Dermis microvascular lymphatic vessel endothelial cell (primary cell): ENCODE measurements at places on chromosomes 6 and 20. TPM values are rescaled to one million over a fixed set of nuclear protein-coding genes. Genes with fewer than 3 reads are reported as not detected.
A peak's percentile ranks its signal among the peaks of the same experiment; 100 is the strongest.

GRCh38 chr6:157233156-157233555, 90.2 kb downstream of the TMEM242 start:
- no peak for DNase-seq

DNA sequence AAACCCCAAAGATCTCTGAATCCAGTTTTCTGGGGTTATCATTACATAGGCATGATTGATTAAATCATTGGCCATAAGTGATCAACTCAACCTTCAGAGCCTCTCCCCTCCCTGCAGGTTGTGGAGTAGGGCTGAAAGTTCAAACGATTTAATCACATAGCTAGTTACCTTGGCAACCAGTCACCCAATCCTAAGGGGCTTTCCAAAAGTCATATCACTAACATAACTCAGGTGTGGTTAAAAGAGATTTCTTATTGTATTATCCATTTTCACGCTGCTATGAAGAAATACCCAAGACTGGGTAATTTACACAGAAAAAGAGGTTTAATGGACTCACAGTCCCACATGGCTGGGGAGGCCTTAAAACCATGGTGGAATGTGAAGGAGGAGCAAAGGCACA, 935.1 kb upstream of the SLC35B3 start:
- no peak for DNase-seq

- DNase-seq = no peak
Observed at GRCh38 chr6:107554326-107554725, 64.4 kb downstream of the SOBP start.

GRCh38 chr6:15303920-15304291, 58.0 kb downstream of the JARID2 start:
- no peak for DNase-seq

DNA sequence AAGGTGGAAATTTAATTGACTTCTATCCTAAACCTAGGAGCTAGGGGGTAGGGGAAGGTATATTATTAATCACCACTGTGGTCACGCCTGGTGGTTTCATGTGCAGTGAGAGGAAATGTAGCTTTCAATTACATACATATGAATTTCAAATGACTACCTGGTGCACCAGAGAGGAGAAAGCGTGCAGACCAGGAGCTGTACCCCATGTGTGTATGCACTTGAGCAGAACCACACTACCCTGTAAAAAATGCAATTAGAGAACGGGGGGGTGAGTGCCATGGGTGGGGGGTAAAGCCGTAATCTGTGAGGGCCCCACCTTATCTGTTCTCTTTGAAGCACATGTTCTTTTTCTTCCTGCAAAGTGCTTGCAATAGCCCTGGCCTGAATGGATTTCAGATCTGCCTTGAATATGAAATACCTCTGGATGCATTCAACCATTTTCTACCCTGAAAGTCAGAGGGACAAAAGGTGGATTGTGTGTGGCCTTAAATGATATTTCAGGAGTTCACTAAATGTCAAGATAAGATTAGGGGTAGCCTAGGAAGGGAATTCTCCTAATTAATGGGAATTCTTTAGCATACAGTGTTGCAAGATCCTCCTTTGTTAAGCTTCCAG, 30.9 kb upstream of the EDN3 start:
- no peak for DNase-seq

- DNase-seq = no peak
Observed at GRCh38 chr20:40892642-40893041, 136.0 kb upstream of the TOP1 start.

DNA sequence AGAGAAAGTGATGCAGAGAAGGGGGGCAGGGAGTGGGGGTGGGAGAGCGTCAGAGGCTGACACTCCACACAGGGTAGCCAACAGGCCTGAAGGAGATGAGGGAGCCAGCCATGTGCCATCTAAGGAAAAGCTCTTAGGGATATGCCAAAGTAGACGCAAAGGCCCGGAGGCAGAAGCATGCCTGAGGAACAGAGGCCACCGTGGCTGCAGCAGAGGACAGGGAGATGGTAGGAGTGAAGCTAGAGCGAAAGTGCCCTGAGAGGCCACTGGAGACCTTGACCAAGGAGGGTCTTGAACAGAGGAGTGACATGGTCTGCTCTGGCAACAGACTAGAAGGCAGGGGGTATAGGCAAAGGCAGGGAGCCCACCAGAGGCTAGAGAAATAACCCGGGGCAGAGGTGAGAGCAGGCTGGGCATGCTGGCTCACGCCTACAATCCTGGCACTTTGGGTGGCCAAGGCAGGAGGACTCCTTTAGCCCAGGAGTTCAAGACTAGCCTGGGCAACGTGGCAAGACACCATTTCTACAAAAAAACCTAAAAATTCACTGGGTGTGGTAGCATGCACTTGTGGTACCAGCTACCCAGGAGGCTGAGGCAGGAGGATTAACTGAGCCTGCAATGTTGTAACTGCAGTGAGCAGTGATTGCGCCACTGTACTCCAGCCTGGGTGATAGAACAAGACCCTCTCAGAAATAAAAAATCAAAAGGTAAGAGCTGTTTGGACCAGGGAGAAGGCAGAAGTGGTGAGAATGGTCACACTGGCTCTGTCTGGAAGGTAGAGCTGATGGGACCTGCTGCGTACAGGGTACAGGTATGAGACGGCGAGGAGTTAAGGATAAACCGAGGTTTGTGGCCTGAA, 6.3 kb downstream of the RRBP1 start:
- no peak for DNase-seq

- DNase-seq = no peak
Observed at GRCh38 chr6:64672651-64673050, 1034.4 kb downstream of the EYS start.

DNA sequence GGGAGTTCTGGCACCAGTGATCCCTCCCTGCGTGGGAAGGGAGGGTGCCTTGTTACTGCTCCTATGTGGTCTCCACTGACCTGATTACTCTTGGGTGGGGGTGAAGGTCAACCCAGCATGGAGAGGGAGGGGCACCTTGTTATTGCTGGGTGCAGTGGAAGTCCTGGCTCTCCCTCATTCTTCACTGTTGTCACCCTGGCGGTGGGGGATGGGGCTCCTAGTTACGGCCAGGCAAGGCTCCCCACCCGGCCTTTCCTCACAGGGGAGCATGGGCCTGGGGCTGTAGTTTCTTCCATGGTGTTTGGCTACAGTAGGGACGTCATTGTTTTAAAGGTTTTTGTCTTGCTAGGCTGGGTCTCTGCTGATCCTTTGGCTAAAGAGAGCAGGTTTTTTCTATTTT, 40.8 kb downstream of the PACSIN1 start:
- DNase-seq = no peak

GRCh38 chr6:28725890-28726348, 197.9 kb downstream of the TRIM27 start:
- DNase-seq = no peak

DNA sequence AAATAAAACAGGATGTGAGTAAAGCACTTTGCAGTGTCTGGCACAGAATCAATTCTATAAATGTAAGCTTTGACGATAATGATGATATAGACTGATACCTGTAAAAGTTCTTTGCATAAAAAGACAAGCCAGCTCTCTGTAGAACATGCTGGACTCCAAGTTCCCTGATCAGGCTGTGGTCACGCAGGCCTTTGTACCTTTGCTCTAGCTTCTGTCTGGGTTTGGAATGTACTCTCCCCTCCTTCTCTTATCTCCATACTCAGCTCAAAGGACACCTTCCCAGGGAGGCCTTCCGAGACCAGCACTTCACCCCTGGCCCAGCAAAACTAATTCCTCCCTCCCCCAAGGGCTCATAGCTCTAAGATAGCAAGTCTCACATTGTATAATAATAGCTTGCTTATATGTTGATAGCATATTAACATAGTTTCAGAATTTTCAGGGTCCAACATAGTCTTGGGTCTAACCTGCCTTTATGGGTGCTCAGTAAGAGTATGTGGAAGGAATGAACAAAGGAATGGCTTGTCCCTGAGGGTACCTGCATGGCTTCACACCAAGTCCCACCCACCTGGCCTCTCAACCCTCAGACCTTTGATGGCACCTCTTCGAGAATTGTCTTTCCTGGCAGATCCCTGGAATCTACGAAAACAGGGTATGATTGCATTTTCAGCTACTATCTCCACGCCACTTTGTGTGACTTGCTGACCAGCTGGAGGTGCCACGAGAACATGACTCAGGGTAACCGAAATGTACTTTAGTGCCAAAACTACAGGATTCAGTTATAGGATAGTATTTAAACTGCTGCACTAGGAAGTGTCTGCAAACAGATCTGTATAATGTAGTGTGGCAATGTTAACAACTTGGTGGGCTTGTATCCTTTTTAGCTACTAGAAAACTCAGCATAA, 41.7 kb upstream of the PIM1 start:
- DNase-seq = peak; percentile 40

- DNase-seq = no peak
Observed at GRCh38 chr20:35363190-35363589, 48.6 kb downstream of the UQCC1 start.

DNA sequence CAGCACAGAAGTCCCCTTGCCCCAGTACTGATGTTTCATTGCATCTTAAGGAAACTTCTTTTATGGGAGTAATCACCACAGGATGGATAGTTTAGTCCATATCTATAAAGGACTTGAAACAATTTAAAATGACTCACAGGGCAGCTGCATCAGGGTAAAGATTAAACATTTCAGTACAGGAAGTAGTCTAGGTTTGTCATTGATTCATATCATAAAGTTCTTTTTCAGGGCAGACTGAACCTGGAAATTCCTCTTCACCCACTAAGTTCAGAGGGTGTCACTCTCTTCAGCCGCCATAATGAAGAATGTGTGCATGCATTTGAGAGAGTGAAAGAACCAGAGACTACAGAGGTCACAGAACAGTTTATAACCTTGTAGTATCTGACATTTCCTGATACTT, 296.3 kb upstream of the JAG1 start:
- no peak for DNase-seq

DNA sequence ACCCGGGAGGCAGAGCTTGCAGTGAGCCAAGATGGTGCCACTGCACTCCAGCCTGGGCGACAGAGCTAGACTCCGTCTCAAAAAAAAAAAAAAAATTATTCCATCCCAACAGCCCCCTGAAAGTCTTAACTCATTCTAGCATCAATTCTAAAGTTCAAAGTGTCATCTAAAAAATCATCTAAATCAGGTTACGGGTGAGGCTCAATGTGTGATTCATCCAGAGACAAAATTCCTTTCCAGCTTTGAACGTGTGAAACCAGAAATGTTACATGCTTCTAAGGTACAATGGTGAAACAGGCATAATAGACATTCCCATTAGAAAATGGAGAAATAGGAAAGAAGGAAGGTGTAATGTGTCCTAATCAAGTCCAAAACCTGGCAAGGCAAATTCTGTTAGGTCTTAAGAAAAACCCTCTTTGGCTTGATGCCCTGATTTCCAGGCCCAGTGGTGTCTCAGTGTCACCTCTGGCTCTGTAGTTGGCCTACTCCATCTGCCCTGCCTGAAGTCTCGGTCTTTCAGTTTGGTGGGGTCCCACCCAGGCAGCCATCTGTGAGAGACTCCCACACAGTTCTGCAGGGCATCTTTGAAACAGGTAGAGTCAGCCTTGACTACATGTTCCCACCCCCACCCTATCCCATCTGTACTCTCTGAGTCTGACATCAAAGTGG, 43.5 kb downstream of the HFE start:
- DNase-seq = no peak

GRCh38 chr6:12968290-12968689, 251.7 kb downstream of the PHACTR1 start:
- no peak for DNase-seq

FGD2 gene
- total RNA-seq = not detected in 2 replicates

CFAP206 gene
- 0.13 TPM in 2 replicates for total RNA-seq

FOXF2 gene
- not detected in 2 replicates for total RNA-seq

NOX3 gene
- not detected in 2 replicates for total RNA-seq

MYH7B gene
- total RNA-seq = under 0.01 TPM in 1 of 2 replicates, not detected in the other

PLCB1 gene
- 10.9 and 13.1 TPM in 2 replicates for total RNA-seq

KIF25 gene
- total RNA-seq = under 0.01 TPM in 1 of 2 replicates, not detected in the other
